Foreskin keratinocyte (primary cell): ENCODE measurements at places on chromosomes 13 and 19. TPM values are rescaled to one million over a fixed set of nuclear protein-coding genes. Genes with fewer than 3 reads are reported as not detected.
A peak's percentile ranks its signal among the peaks of the same experiment; 100 is the strongest.

- DNase-seq, result no peak
These were observed 248.4 kb upstream of the TSHZ3 start for GRCh38 chr19:31597616-31598015.

KCNRG gene
- 0.18 and 0.21 TPM in 2 replicates for polyA plus RNA-seq

ZNF569 gene
- 1.1 and 1.3 TPM in 2 replicates for polyA plus RNA-seq

- no peak for DNase-seq
These were observed 7.9 kb downstream of the CD37 start for GRCh38 chr19:49343123-49343522.

- no peak for DNase-seq
These were observed 47.8 kb upstream of the C13orf46 start for GRCh38 chr13:114021464-114022308.

DNA sequence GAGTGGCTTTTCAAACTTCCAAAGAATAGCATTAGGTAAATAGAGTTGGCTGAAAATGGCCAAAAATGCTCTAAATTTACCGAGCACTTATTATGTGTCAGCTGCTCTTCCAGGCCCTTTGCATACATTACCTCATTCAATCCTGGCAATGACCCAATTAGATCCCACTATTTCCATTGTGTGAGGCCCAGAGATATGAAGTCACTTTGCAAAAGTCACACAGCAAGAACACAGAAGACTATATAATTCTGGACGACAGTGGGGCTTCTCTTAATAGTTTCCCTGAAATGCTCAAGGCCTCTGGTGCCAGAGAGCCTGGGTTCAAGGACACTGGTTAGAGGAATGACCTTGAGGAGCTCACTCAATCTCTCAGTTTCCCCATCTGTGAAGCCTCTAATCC lies 146.8 kb downstream of the IER2 start:
- no peak for DNase-seq

DNA sequence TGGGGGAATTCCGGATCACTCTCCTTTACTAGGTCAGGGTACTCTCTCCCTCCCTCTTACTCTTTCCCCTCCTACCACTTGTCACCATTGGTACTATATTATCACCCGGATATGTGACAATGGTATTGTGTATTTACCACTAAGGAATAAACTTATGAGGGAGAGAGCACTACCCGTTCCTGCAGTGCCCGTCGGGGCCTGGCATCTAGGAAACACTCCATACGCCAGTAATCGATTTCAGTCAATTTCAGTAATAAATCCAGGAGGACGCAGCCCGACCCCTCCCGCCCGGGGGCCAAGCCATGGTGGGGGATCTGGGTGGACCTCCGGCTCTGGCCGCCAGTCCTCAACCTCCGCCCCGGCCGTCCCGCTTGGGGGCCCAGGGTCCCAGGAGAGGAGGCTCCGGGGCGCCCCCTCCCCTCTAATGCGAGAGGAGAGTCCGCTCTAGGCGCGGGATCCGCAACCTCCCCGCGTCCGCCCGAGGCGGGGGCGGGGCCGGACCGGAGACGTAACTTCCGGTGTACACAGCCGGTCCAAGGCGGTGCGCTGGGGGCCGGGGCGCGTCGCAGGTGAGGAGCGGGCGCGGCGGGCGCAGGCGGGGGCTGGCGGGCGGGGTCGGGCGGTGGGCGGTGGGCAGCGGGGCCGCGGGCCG lies at the start of gene GARRE1:
TSS of gene GARRE1 (plus strand) at position 509 of the 652 bp plus-strand sequence. CDS start 45,920 bp downstream, outside the sequence.
- DNase-seq, result no peak

GRCh38 chr19:24099829-24100228 lies 12.8 kb downstream of the ZNF254 start:
- no peak for DNase-seq

ZNF813 gene
- 0.96 and 1.0 TPM in 2 replicates for polyA plus RNA-seq

ZNF534 gene
- polyA plus RNA-seq, result not detected in 2 replicates

- no peak for DNase-seq
These were observed 146.3 kb downstream of the GPC5 start for GRCh38 chr13:91544723-91545122.

- no peak for DNase-seq
These were observed 40.3 kb downstream of the ANKRD10 start for GRCh38 chr13:110874508-110874960.

FOXA3 gene
- 0.02 and 0.10 TPM in 2 replicates for polyA plus RNA-seq

ZDHHC20 gene
- polyA plus RNA-seq, result 14.7 and 19.7 TPM in 2 replicates

DNA sequence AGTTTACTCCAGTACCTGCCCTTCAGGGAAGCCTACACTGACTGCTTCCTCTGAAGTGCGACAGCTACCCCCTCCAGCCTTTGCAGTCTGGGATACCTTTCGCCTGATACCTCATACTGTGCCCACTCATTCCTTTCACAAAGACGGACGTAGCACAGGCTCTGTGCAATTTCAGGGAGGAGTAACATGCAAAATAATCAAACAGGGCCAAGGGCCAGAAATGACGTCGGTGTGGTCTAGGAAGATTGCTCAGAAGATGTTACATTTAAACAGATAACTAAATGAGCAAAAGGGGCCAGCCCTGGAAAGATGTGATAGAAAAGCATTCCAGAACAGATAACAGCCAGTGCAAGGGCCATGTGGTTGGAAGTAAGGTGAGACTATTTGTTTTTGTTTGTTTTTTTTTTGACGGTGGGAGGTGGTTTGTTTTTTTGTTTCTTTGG lies 6.6 kb upstream of the DDX39A start:
- no peak for DNase-seq

DNA sequence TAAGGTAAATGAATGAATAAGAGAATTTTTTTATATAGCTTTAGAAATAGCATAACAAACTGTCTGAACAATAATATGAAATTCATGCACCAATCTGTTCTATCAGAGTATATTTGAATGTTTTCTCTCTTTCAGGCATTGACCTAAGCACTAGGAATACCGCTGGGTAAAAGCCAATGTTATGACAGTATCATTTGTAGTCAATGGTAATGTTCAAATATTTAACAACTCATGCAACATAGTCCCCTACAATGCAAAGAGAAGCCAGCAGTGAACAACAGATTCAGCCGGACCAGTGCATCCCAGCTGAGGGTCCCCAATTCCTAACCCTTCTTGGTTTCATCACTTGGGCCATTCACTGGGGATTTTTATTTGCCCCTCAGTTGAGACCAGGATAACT lies 52.6 kb upstream of the MYCBP2 start:
- no peak for DNase-seq

GRCh38 chr13:39909634-39910033 lies 254.2 kb downstream of the COG6 start:
- no peak for DNase-seq

LRRC4B gene
- polyA plus RNA-seq, result not detected in 2 replicates

DNA sequence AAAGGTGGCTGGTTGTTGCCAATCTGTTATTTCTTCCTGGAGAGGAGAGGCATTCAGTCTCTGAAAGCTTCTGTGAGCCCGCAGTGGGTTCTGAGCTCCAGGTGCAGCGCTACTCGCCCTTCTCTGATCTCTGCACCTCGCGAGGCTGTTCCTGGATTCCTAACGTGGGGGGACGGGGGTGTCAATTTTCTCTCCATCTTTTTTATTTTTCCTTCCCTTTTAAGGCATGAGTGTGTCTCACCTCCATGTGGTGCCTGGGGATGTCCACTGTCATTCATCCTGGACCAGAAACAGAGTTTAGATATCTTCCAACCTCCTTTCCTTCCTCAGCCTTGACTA lies 626 bp downstream of the ZNF233 start:
- no peak for DNase-seq

DNA sequence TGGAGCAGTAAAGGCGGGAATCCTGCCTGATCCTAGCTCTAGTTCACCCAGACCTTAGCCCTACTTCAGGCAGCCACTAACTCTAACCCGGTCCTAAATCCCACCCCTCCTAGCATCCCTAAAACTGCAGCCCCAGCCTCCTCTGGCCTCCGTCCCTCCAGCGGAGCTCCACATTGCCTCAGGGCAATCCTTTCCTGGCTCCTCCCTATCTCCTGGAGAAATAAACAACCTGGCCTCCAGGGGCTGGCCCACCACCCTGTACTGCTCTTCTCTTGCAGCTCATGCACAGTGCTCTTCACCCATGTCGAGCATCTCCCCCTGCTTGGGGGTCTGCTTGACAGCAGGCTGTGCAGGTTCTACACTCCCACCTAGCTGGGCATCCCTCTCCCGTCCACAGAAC lies 6.7 kb downstream of the POU2F2 start:
- DNase-seq, result no peak

GRCh38 chr13:29877456-29878078 lies 27.1 kb upstream of the UBL3 start:
- peak; percentile 31 for DNase-seq

DNA sequence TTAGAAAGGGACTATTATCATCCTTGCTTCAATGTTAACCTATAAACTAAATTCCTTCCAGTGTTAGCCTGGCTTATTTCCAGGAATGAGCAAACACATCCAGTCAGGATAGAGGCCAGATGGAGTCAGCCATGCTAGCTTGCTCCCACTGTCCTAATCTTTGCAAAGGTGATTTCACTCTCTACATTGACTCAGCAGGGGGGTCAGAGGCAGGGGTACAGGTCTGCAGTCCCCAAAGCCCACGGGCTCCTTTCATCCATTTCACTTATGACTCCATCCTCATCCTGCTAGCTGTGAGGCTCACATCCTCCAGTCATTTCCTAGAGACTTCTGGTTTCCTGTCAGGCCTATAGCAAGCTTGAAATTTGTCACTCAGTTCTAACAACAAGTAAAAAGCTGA lies 63.4 kb upstream of the CEACAM8 start:
- DNase-seq, result no peak

- no peak for DNase-seq
These were observed 49.0 kb upstream of the ZNF780A start for GRCh38 chr19:40139533-40140287.

LILRB4 gene
- not detected in 2 replicates for polyA plus RNA-seq

DMAC2 gene
- polyA plus RNA-seq, result 67.8 and 72.0 TPM in 2 replicates

DNA sequence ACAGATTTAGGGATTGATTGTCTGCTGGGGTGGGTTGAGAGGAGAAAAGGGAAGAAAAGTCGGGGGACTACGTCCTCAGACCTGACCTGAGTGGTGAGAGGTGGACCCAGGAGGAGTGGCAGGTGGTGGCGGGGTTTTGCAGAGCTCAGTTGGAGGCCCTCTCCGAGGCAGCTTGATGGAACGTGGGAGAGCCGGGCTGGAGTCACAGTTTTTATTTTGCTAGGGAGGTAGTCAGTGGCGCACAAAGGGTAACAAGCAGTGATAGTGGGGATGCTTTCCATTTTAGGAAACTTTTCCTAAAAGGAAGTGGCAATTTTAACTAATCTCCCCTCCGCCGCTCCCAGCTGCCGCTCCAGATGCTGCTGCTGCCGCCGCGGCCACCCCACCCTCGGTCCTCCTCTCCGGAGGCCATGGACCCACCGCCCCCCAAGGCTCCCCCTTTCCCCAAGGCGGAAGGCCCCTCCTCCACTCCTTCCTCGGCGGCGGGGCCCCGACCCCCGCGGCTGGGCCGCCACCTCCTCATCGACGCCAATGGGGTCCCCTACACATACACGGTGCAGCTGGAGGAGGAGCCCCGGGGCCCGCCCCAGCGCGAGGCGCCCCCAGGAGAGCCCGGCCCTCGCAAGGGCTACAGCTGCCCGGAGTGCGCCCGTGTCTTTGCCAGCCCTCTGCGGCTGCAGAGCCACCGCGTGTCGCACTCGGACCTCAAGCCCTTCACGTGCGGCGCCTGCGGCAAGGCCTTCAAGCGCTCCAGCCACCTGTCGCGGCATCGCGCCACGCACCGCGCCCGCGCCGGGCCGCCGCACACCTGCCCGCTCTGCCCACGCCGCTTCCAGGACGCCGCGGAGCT lies 1.1 kb upstream of the ZNF581 start:
- DNase-seq, result no peak

USE1 gene
- 33.1 and 36.8 TPM in 2 replicates for polyA plus RNA-seq

- no peak for DNase-seq
These were observed 25.1 kb upstream of the CEBPG start for GRCh38 chr19:33348301-33349010.

ATP4A gene
- not detected in 2 replicates for polyA plus RNA-seq

DNA sequence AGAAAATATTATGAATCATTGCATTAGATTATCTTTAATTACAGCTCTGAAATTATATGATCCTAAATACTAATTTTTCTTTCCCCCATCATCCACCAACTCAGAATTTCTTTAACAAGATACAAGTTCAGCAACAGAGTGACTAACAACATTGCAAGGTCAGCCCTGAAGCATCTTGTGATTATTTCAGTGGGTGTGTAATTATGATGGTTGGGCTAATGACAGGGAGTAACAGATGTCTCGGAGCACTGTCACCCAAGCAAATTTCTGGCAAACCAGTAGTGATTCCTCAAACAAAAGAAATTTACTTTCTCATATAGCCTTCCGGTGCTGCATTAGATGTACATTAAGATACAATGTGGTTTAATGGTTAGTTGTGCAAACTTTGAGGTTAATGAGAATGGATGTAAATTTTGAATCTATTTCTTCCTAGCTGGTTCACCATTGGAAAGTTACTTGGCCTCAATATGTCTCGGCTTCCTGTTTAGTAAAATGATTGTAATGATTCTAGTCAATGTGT lies 238.9 kb downstream of the ITGBL1 start:
- no peak for DNase-seq

DNA sequence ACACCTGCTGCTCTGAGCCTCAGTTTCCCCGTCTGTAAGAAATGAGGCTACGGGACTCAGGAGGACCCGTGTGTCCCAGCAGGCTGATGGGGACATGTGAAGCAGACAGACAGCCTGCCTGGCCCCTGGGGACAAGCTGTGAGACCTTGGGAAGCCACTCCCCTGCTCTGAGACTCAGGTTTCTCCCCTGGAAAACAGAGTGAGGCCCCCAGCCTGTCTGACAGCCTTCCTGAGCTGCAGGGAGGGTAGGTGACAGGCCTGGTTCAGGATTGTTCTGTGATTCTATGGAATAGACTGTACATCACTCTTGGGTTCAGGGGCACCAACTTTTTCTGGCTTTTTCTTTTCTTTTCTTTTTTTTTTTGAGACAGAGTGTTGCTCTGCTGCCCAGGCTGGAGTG lies 2.9 kb upstream of the NTF4 start:
- DNase-seq, result no peak

DNA sequence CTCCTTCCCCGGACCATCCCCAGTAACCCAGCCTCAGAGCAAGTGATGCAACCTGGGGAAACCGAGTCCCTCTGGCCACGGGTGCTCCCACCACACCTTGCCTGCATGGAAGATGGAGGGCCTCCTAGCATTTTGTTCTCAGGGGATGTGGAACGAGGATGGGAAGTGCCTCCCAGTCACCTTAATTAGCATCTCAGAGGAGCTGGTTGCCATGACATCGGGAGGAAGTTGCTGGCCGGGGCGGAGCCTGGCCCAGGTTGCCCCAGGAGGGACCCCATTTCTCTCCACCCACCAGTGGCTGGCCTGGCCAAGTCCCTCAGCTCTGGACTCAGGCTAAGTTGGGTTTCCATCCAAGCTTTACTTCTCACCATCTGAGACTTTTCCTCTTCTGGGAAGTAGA lies 24.1 kb upstream of the PTPRS start:
- DNase-seq, result no peak

DNA sequence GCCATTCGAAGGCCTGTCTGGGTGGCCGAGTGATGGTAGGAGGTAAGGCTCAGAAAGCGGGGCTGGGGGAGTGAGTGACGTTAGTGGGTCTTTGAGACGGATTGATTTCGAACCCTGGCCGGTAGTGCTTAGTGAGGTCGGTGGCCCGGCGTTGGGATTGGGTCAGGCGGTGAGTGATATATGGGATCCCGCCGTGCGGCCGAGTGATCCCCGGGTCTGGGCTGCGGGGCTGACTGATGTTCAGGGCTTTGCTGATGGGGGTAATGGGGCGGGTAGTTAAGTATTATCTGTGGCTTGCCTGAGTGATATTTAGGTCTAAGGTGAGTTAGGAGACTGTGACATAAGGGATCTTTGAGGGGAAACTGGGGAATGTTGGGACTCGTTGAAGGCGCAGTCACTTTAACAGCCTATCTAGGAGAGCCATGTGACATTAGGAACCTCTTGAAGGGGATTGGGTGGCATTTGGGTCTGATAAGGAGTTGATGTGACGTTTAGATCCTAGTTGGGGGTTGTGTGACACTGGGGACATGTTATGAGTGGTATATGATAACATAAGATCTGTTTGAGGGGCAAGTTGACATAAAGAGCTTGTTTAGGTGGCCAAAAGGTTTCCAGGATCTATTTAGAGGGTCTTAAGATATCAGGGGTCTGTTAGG lies 543 bp downstream of the PSMC4 start:
- DNase-seq, result no peak
